ENCODE measurements at places on chromosomes 7 and 10.

DNA sequence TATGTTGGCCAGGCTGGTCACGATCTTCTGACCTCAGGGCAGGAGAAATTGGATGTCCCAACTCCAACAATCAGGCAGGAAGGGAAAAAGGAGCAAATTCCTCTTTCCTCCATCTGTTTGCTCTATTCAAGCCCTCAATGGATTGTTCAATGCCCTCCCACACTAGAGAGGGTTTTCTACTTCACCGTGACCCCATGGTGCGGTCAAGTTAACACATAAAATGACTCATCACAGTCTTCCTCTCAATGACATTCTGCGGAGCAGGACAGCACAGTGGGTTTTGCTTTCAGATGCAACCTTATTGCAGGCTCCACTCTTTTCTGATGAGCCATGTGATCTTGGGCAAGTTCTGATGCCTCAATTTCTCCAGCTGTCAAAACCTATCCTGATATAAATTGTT, 364.9 kb downstream of the ANKRD30A start:
- DNase-seq, result no peak

GRCh38 chr10:94133239-94133638, 139.5 kb downstream of the PLCE1 start:
- no peak for DNase-seq

DNA sequence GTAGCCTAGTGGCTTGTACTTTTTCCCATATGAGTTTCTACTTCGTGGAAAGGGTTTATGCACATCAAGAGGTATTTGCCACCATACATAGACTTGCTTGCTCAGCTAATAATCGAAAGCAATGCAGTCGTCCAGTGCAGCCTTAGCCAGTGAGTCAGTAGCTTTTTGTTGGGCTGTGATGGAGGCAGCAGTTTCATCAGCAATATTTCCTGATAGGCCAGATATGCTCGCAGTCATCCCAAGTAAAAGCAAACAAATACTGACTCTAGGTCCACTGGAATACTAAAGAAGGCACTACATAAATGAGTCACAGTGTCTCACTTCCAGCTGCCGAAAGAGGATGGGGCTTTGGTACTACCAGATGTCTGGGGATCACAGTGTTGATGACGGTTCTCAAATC, 2.1 kb upstream of the BNIP3 start:
- DNase-seq, result no peak

- DNase-seq, result no peak
Observed at GRCh38 chr7:150431839-150432658, 18.4 kb upstream of the GIMAP8 start.

GRCh38 chr10:83253011-83253671, 886.2 kb upstream of the GHITM start:
- no peak for DNase-seq

- DNase-seq, result no peak
Observed at GRCh38 chr10:33327751-33328150, 6.7 kb downstream of the NRP1 start.

GRCh38 chr10:34710391-34710751, 104.7 kb downstream of the PARD3 start:
- DNase-seq, result no peak

- no peak for DNase-seq
Observed at GRCh38 chr10:68463365-68464093, 8.2 kb downstream of the DNA2 start.

DNA sequence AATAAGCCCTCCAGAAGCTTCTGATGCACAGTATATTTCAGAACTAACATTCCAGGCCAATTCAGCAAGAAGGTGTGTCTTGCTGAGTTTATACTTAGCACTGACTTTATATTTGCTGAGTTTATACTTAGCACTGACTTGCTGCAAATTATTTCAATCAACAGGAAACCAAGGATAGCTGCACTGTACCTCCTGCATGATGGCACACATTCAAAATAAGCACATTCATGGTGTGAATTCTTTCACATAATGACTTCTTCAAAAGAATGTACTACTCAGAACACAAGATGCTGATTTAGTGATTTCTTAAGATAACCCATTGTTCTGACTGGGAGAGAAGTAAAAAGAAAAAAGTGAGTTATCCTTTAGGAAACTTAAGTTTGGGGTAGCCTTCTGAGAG, 52.0 kb downstream of the JAZF1 start:
- no peak for DNase-seq

DNA sequence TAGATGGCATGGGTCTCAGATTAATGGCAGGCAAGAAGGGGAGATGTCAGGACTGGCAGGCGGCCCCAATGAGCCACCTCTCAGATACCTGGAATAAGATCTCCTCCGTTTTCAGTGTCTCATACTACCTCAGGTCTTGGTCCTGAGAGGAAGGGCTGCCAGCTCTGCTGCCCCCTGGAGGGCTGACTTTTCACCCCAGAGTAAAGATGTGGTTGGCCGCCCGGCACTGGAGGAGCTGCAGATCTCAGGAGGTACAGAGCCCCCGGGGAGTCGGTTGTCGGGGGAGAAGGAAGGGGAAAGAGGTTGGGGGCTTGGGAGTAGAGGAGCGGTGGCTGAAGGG, 642 bp upstream of the COL13A1 start:
- DNase-seq, result no peak

- DNase-seq, result no peak
Observed at GRCh38 chr10:130138479-130138866, 2.3 kb downstream of the GLRX3 start.

- DNase-seq, result no peak
Observed at GRCh38 chr10:115977855-115978254, 295.2 kb downstream of the GFRA1 start.

DNA sequence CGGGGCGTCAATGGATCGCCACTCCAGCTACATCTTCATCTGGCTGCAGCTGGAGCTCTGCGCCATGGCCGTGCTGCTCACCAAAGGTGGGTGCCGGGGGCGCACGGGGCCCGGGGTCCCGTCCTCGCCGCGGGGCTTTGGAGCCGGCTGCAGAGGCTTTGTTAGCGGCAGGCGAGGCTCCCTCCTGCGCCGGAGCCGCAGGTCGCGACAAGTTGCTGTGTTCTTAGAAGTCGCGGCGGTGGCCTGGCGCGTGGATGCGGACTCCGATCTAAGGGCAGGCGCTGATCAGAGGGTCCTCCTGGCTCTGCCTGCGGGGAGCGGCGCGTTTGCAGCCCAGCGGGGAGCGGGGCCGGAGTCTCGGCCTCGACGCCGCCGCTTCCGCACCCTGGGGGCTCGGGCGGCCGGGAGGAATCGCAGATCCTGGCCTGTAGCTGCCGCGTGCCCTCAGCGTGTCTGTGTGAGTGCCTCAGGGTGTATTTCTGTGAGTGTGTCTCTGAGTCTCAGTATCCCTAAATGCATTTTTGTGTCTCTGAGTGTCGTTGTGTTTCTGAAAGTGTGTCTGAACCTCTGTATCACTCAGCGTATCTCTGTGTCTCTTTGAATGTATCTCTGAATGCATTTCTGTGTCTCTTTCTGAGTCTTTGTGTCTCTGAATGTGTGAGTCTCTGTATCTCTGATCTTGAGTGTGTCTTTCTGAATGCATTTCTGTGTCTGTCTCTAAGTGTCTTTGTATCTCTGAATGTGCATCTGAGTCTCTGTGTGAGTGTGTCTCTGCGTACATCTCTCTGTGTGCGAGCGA, 766 bp downstream of the BAMBI start:
- DNase-seq, result no peak

- no peak for DNase-seq
Observed at GRCh38 chr10:14826076-14826829, 11.6 kb downstream of the CDNF start.
